Type B pancreatic cell (in vitro differentiated cells): ENCODE measurements at places on chromosomes 6 and 20. TPM values are rescaled to one million over a fixed set of nuclear protein-coding genes. Genes with fewer than 3 reads are reported as not detected.

DNA sequence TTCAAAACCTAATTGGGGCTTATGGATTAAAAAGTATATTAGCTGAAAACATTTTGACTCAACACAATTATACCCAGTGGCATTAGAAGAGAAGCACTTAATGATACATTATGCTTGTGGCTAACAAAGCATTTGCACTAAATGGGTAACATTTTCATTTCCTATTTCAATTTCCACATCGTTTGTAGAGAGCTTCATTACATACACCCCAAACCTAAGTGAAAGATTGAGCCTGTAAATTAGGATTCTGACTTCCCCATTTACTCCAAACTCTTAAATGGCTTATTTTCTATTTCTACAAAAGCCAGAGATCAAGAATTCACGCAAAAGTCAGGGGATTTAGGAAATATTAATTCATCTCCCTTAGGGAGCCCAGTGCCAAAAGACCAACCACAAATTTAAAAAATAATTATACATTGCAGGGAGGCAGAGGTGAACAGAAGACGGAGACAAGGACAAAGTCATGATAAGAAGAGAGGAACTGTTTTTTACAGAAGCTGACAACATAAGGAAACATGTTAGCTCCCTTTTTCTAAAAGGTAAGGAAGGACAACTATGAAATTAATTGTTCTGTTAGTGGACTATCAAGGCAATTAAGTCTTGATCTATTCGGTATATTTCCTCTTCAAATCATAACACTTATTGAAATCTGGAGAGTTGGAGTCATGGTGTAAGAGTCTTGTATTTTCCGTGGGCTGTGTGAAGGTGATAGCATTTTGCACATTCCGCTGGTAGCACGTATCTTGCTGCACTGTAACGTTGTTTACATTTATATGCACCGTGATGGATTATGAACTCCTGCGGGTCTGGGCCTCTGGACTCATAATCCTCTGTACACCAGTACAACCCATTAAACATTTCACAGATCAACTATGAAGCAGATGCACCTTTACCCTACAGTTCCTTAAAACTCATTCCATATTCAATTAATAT is 24.8 kb upstream of the EZR start:
- no peak for DNase-seq
- peaks cover 8% of the 10 kb centered on the region for H3K4me1 ChIP-seq
- peaks cover 3% of the 10 kb centered on the region for H3K36me3 ChIP-seq
- H3K27ac ChIP-seq, result peak overlapping the region; percentile 52
- H3K4me3 ChIP-seq, result no peak overlapping the region
- H3K27me3 ChIP-seq, result no peaks in the 10 kb centered on the region

GRCh38 chr20:49519777-49520359 is 37.4 kb upstream of the KCNB1 start:
- no peak overlapping the region for H3K27ac ChIP-seq
- H3K36me3 ChIP-seq, result peaks cover 14% of the 10 kb centered on the region
- no peaks in the 10 kb centered on the region for H3K27me3 ChIP-seq
- H3K4me1 ChIP-seq, result no peaks in the 10 kb centered on the region
- no peak for DNase-seq
- H3K4me3 ChIP-seq, result no peak overlapping the region

DNA sequence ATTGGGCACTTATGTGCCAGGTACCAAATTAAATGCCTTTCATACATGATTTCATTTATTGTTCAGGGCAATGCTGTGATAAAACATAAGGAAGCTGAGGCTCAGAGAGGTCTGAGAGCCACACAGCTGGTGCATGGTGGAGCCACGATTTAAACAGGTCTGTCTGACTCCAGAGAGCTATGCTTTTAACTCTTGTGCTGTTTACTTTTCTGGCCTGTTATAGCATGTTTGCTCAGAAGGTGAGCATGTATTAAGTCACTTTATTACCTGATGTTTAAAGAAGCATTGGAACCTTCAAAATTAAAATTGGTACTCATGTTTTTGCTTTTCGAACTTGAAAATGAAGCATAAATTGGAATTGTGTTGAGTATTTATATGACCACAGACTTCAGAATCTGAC is 26.8 kb downstream of the MCM8 start:
- H3K4me3 ChIP-seq, result no peak overlapping the region
- no peaks in the 10 kb centered on the region for H3K27me3 ChIP-seq
- no peak for DNase-seq
- no peaks in the 10 kb centered on the region for H3K4me1 ChIP-seq
- no peak overlapping the region for H3K27ac ChIP-seq
- H3K36me3 ChIP-seq, result peaks cover 7% of the 10 kb centered on the region

DNA sequence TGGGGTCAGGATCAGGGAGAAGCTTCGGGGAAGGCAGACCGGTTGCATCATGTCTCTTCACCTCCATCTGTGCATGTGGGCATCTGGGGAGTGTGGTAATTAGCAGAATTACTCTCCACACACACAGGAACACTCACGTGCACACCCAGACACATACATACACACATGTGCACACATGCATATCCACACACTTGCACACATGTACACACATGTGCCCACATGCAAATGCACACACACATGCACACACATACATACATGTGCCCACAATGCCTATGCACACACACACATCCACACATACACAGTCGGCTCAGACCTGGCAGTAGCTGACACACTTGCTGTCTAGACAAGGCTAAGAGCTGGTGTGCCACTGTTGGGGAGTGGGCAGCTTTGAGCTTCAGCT is 212.3 kb upstream of the PMEPA1 start:
- no peaks in the 10 kb centered on the region for H3K4me1 ChIP-seq
- H3K36me3 ChIP-seq, result no peaks in the 10 kb centered on the region
- peaks cover 26% of the 10 kb centered on the region for H3K27me3 ChIP-seq
- H3K27ac ChIP-seq, result no peak overlapping the region

GRCh38 chr6:112302142-112302705 is 44.9 kb upstream of the RFPL4B start:
- H3K27me3 ChIP-seq, result peaks cover 9% of the 10 kb centered on the region
- peaks cover 36% of the 10 kb centered on the region for H3K4me1 ChIP-seq
- no peak overlapping the region for H3K27ac ChIP-seq
- no peaks in the 10 kb centered on the region for H3K36me3 ChIP-seq

DNA sequence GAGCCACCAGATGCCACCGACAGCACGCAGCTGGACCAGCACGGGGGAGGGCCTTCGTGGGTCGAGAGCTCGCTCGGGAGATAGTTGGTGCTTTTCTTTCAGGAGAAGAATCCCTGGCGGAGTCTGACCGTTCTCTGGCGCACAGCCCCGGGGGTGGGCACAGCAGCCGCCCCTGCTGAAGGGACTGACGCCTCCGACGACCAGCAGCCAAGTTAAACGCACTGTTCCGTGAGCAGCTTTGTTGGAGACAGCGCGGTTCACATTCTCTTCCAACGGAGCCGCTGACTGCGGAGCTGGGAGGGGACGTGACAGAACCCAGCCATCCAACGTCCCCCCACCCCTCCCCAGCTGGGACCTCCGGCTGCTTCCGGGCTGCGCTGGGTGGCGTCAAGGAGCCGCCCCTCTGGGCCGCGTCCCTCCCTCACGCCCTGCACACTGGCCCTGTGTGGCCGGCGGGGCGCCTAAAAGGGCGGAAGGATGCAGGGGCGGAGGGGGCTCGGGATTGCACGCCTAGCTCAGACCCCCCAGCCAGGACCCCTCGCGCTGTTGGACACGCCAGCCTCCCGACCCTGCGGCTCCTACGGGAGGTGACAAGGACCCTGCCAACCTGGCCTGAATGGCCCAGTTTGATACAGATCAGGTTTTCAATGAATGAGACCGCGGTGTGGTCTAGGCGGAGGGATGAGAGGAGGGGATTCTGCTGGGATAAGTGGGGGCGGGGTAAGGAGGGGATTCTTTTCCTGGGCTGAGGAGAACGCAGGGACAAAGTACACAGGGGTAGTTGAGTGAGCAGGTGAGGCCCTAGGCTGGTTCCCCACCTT is 36.4 kb upstream of the KHDC1 start:
- no peak overlapping the region for H3K27ac ChIP-seq
- H3K36me3 ChIP-seq, result peaks cover 13% of the 10 kb centered on the region
- no peak for DNase-seq

ZFP57 gene
- total RNA-seq, result not detected in 2 replicates

RBM24 gene
- total RNA-seq, result 0.88 and 4.2 TPM in 2 replicates

STX11 gene
- total RNA-seq, result 0.24 and 0.38 TPM in 2 replicates

MEA1 gene
- total RNA-seq, result 54.1 and 67.5 TPM in 2 replicates

TMC2 gene
- not detected in 2 replicates for total RNA-seq
